ENCODE measurements at places on chromosomes 16 and 17.

GRCh38 chr16:751152-752006 lies 9.2 kb upstream of the MSLN start:
- DNase-seq: no peak

DNA sequence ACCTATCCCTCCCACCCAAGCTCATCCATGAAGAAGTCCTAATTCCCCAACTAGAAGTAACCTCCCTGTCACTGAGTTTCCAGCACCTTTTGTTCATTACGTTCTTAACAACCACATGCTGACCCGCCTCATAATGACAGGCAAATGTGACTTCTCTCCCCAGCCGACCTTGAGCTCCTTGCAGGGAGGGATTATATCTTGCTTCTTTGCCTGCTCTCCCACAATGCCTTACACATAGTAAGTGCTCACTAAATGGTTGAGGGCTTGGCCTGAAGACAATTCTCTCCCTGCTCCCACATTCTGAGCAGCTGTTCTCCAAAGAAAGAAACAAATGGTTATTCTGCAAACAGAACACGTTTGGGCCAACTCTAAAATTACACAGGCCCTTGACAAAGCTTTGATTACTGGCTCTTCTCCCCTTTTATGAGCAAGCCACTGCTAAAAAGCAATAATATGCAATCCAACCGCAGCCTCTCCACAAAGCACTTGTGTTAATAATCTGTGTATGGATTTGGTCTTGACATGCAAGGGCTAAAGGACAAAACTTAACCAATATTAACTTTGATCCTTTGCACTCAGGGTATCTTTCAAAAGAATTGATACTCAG lies 23.2 kb downstream of the SLC39A11 start:
- no peak for DNase-seq

GRCh38 chr17:15456972-15457722 lies 10.3 kb downstream of the CDRT4 start:
- DNase-seq: no peak

GRCh38 chr16:17177959-17178905 lies 292.5 kb downstream of the XYLT1 start:
- no peak for DNase-seq

DNA sequence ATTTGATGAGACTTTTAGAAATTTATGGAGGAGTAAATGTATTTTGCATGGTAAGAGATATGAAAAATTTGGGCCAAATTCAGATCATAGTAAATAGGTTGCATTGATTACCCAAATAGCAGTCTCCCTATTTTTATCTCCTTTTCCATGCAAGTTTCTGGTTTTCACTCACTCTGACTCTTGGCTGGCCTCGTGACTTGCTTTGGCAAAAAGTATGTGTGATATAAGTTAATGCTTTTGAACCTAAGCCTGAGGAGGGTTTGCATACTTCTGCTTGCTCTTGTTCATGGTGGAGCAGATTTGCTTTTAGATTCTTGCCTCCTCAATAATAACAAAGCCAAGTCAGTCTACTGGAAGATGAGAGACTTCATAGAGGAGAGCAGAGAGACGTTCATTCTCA lies 1045.9 kb upstream of the CDH8 start:
- no peak for DNase-seq

- DNase-seq: no peak
These were observed 18.9 kb downstream of the TMEM132E start for GRCh38 chr17:34598161-34598776.

DNA sequence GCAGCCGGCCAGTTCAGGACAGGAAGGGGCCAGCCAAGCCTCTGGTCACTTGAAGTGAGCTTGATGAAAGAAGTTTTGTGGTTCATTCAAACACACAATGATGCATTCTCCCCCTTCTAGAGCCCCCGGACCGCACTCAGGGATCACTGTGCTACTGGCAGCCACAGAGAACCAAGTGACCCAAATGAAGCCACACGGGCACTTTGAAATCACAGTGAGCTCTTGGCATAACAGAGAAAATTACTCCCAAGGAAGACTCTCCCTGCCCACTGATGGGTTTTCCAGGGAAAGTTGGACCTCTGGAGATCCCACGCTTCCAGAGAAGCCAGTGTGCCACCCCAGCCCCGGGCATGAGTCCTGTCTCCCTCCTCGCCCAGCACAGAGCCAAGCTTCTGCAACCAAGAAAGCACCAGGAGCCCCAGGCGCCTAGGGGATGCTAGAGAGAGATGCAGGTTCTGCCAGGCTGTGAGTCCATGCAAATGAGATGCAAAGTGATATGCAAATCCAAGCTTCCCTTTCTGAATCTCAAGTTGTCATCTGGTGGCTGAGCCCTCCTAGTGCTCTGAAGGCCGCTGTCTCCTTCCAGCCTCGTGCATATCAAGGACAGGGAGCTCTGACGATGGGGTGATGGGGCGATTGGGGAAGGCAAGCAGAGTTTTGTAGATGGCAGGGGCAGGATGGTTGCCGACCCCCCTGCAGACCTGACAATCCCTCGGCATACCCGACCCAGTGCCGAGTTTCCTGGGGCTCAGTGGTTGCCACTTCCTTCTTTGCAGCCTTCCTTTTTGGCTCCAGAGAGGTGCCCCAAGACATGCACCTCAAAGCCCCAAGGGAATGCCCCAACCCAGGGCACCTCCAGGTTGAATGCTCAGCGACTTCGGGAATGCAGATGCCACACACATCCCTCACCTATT lies 59.7 kb upstream of the TNRC6C start:
- DNase-seq: no peak

DNA sequence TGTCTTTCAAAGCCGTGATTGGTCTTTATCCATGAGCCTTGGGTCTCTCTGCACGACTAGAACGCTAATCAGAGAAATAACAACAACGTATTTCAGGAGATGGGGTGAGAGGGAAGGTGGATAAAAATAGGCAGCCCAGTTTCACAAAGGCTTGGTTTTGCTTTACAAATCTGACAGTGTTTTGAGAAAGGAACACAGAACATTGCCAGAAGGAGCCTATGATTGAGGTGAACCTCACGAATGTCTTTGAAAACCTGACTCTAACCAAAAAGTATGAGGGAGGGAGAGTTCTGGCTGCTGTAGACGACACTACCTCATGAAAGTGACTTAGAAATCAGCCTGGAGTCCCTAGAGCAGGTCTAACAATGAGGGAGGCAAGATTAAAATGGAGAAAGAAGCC lies 38.0 kb upstream of the NOL11 start:
- DNase-seq: no peak

GRCh38 chr17:39671651-39672521 lies 3.6 kb downstream of the PNMT start:
- DNase-seq: no peak

DNA sequence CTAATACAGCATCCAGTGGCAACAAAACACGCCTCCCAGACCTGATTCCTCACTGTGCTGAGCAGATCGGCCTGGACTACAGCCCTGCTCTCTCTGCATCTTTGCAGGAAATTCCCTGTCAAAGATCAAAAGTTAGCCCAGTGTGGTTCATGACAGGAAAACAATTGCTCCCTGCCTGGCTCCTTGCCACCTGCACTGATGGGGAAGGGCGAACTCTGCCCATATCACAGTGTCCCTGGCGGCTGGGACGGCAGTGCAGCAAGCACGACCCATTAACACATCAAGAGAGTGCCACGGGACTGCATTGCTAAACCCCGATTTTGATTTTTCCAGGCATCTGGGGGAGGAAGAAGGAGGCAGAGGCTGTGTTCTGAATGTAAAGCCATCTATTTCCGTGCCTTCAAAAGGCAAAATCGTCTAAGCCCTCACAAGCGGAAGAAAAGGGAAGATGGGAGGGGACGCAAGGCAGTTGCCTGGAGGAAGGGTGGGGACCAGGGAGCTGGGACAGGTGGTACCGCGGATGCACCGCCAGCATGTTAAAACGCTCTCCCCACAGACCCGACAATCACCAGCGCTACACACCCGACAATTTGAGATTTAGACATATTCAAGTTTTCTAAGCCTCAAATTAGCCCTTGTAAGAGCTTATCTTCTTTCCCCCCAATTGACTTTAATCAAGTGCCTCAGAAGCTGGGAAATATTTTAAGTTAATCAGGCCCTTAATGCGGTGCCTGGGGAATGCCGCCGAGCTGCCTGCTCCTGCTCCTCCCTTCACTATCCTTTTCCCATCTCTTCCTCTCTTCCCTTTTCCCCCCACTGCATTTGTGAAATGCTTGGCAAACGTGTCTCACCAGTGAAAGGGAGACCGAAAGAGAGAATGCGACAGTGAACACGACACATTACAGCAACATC lies 238.8 kb upstream of the CDH5 start:
- no peak for DNase-seq

DNA sequence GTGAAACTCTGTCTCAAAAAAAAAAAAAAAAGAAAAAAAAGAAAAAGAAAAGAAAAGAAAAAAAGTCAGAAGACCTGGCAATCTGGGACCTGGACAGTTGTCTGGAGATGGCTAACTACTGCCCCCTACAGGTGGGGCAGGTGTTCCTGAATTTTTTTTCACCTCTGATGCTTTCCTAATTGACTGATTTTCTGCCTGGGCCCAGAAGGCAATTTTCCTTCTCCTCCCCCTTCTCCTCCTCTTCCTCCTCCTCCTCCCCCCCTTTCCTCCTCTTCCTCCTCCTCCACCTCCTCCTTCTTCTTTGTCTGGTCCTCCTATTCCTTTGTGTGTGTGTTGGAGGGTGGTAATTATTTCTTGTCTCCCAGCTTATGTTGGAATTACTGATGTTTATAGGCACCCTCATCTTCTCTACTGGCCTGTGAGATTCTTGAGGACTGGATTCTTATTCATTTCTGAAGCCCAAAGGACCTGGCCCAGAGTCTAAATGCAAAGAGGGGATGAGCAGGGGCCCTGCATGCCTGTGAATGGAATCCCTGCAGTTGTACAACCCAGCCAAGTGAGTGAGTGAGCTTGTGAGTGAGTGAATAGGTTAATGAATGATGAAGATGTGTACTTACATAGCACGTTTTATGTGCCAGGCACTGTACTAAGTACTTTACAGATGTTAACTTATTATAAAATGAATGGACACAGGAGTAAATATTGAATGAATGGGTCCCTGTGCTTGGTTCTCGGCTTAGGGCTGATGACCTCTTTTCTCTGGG lies 26.9 kb downstream of the IRX5 start:
- DNase-seq: no peak

GRCh38 chr17:48241131-48241591 lies 133.6 kb downstream of the SNX11 start:
- no peak for DNase-seq

GRCh38 chr16:4401094-4401501 lies 15.3 kb downstream of the CORO7 start:
- no peak for DNase-seq

- no peak for DNase-seq
These were observed 26.9 kb upstream of the CACNA1H start for GRCh38 chr16:1126044-1126443.

GRCh38 chr17:77106874-77107358 lies 33.9 kb upstream of the SEC14L1 start:
- DNase-seq: no peak

DNA sequence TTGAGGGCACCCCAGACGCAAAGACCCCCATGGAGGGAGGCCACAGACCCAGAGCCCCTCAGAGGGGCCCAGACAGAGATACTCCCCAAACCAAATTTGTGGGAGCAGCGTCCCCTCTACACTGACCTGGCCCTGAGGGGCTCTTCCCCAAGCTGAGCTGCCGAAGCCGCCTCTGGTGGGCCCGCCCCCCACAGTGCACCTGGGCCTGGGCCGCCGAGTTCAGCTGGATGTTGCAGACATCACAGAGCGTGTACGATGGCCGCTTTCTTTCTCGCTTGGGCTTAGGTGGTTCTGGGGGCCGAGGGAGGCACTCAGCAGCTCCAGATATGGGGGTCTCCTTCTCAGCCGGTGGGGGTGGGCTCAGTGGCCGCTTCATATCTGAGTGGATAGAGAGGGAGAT lies 12.3 kb upstream of the C17orf113 start:
- no peak for DNase-seq

- DNase-seq: no peak
These were observed 336.1 kb upstream of the TBX2 start for GRCh38 chr17:61063528-61063927.

DNA sequence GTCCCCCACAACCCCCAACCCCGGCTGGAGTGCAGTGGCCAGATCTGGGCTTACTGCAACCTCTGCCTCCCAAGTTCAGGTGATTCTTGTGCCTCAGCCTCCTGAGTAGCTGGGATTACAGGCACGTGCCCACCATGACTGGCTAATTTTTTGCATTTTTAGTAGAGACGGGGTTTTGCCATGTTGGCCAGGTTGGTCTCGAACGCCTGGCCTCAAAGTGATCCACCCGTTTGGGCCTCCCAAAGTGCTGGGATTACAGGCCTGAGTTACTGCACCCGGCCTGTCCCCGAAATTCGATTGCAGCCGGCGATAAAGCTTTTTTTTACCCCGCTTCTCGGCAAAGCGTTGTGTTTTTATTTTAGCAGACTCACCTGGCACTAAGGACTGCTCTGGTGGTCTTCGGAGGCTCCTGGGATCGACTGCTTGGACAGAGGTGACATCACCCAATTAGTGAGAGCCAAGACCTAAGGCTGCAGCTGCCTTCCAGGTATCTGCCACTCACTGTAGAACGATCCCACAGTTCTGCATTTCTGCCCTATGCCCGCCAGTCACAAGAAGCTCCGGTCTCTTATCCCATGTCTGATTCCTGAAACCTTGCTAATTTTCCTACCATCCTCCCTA lies 82.2 kb upstream of the ARL4D start:
- DNase-seq: no peak

- DNase-seq: no peak
These were observed 246.6 kb upstream of the DYNLRB2 start for GRCh38 chr16:80294172-80294571.

- DNase-seq: no peak
These were observed 35.3 kb downstream of the TMEM235 start for GRCh38 chr17:78266771-78267170.

GRCh38 chr16:62596584-62596983 lies 560.3 kb upstream of the CDH8 start:
- DNase-seq: no peak

DNA sequence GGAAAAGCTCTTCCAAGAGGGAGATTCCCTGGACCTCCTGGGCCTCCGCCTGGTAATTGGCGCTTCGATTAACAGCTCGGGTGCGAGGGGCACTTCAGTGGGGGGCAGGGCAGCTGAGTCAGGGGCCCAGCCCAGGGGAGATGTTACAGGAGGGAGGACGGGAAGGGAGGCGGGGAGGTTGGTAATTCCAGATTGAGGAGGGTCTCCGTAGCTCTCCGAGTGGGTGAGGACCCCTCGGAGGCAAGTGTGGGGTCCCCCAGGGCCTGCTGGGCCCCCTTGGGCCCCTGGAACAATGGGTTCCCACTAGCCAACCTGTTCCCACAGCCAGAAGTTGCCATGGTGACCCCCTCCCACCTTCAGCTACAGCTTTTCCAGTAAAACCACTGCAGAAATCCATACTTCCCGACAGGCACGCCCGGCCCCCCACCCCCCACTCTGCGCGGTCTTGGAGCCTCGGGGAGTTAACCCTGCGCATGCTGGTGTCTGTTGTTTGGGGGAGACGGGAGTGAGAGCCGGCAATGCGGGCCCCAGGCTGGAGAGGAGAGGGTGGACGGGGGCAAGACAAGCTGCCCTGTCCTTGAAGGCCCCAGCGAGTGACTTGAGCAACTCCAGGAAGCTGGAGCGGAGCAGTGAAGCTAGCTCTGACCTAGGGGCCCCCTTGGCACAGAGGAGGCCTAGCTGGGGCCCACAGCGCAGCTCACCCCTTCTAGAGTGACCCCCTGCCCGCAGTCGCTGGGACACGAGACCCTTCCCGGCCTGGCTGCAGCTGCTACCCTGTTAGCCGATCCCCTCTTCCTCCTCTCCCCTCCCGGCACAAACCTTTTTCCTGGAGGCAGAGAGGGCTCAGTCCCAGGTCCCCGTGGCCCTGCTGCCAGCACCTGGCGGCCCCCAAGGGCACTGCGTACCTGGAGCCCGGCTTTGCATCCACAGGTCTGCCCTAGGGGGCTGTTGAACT lies 37.8 kb downstream of the TMEM235 start:
- no peak for DNase-seq
